Stimulated activated CD4-positive, alpha-beta T cell treated with anti-CD3 and anti-CD28 coated beads, Interleukin-1b, Interleukin-23, amount 100 ng/mL, for 1 hour (primary cell): ENCODE measurements at places on chromosomes 5 and 9.

GRCh38 chr5:162550236-162550635, 482.7 kb downstream of the GABRG2 start:
- DNase-seq = no peak

- DNase-seq = no peak
These were observed 259.1 kb upstream of the DAPK1 start for GRCh38 chr9:87238545-87238944.

DNA sequence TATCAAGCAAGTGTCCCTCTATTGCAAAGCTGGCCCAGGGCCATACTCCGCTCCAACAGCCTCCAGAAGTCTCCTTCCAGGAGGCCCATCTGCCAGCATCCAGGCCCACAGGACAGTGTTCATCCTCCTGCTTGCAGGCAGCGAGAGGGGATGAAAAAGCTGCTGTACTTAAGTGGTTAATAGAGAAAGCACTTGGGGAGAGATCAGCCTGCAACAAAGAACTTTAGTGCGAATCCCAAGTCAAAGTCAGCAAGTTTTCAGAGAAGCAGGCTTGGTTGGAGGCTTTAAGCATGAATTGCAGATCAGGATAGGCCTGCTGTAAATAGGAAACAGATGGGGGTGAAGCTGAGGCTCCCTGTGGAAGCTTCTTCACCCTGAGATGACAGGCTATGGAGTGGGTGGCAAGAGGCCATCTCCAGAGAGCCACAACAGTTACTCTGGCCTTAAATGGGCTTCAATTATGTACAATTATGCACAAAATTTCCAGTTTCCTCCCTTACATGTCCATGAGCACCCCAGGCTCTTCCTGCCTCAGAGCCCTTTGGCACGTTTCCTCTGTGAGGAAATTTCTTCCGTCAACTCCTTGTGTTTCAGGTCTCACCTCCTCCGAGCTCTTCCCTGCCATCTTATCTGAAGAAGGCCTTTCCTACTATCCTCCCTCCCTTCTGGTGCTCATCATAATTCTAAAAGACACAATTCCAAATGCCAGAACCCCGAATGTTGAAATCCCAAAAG, 98.0 kb upstream of the NR3C1 start:
- DNase-seq = no peak

GRCh38 chr5:177085985-177086653, 596 bp upstream of the FGFR4 start:
- no peak for DNase-seq

GRCh38 chr5:155530046-155530445, 516.5 kb downstream of the KIF4B start:
- no peak for DNase-seq

GRCh38 chr9:98374385-98375051, 119.1 kb upstream of the TBC1D2 start:
- no peak for DNase-seq
